Upper lobe of right lung (tissue), 1 donor: ENCODE measurements at places on chromosomes 3 and 15.

- peak; percentile 62 for DNase-seq
Measured at GRCh38 chr15:35624881-35625280, 78.9 kb upstream of the DPH6 start.

GRCh38 chr3:117366574-117366973, 657.0 kb downstream of the TUSC7 start:
- DNase-seq: no peak

DNA sequence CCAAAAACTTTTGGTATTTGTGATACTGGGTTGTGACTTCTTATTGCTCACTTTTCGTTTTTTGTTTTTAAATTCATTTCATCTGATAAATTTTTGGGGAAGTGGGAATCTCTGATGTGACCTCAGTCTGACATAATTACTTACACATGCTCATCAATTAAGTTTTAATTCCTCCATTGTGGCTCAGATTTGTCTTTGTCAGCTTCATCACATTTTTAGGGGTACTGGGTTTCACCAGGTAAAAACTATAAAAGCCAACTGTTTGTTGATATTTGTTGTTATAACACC, 425.3 kb upstream of the TGFBR2 start:
- no peak for DNase-seq

GRCh38 chr3:184144505-184144904, 9.3 kb downstream of the EIF2B5 start:
- DNase-seq: no peak

GRCh38 chr3:41274944-41275668, 75.8 kb downstream of the CTNNB1 start:
- DNase-seq: no peak

- no peak for DNase-seq
Measured at GRCh38 chr3:120496278-120497002, 45.6 kb upstream of the FSTL1 start.

DNA sequence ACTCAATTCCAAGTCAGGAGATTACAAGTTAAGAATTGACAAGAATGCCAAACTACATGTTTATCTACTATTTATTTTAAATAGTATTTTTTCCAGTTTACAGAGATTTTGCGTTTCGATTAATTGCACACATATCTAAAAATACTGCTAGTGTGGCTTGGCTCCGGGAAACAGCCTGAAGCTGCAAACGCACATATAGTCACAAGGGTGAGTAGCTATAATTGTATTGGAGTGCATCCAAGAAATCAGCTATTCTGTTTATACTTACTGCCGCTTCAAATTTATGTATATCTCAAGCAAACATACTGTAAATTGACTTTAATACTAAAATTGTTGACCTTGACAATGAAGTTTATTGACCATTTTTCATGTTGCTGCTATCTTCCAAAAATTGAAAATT, 77.0 kb upstream of the PLSCR5 start:
- no peak for DNase-seq

- no peak for DNase-seq
Measured at GRCh38 chr3:149128821-149129220, 617 bp upstream of the HPS3 start.

- DNase-seq: no peak
Measured at GRCh38 chr15:80662129-80662528, 33.0 kb upstream of the ABHD17C start.

DNA sequence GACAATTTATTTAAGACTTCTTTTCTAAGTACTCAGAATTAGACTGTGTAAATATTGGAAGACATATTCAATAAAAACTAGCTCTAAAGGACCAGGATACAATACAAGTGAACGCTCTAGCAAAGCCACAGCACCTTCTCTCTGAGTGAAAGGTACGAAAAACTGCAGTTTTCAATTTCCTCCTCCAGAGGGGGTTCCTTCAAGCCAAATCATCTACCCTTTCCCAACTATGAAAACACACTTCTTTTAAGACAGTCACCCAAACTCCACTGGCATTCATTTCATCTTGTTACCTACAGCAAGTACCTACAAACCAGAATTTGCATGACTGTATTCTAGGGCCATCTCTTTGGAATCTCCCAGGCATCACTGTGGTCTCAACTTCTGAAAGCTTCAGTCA, 165.8 kb downstream of the ERC2 start:
- no peak for DNase-seq

DNA sequence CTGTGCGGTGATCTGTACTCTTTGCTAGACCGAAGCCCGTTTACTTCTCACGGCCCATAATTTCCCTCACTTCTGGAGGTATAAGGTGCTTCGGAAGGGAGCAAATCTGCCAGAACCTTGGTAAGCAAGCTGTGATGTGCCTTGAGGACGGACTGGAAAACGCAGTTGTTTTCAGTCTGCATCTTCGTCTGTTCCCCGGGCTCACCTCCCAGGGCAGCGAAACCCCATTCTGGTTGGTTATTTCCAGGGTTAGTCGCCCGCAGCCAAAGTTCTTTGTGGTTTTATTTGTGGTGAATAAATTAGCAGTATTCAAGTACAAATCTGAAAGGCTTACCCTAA, 401 bp downstream of the RAMAC start:
- no peak for DNase-seq

GRCh38 chr15:78880242-78880533, 7.5 kb downstream of the MORF4L1 start:
- DNase-seq: no peak

- no peak for DNase-seq
Measured at GRCh38 chr3:11437506-11437905, 165.3 kb downstream of the ATG7 start.

DNA sequence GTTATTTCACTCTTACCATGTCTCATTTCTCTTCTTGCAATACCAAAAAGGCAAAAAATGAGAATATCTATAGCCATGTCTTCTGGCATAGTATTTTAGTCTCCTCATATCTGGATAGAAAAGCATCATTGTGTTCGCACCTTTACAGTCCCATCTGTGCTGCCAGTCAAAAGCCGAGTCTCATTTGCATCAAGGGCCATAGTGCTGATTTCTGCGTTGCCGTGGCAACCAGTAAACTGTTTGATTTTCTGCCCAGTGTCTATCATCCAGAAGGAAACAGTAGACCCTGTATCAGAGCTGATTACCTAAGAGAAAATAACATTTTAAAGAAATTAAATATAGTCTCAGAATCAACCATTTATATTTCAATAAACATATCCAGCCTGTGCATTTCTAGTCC, 86.1 kb upstream of the SERPINI2 start:
- no peak for DNase-seq

GRCh38 chr3:125287248-125287647, 74.7 kb upstream of the SLC12A8 start:
- DNase-seq: no peak

GRCh38 chr3:46642971-46643370, 30.6 kb downstream of the FAM240A start:
- no peak for DNase-seq

DNA sequence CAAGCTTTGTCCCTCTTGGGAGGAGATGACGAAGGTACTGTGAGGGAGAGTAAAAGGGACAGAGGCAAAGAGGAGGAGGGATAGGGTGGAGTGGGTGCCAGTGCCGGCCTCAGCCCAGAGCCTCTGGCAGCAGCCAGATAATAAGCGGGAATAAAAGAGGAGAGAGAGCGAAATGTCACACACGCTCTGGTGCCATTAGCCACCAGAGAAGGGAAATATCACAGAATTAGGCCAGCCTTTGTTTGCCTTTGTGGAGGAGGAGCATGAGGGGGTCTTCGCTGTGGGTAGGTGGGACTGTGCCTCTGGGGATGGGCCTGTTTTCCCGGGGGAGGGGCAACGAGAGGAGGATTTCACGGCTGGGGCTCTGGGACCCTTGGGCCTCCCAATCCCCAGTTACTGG, 67.8 kb downstream of the LINGO1 start:
- no peak for DNase-seq

GRCh38 chr15:89077750-89078149, 10.5 kb upstream of the ABHD2 start:
- no peak for DNase-seq

- no peak for DNase-seq
Measured at GRCh38 chr3:195148549-195148948, 122.4 kb downstream of the XXYLT1 start.

GRCh38 chr3:159208050-159208449, 406.2 kb downstream of the MFSD1 start:
- DNase-seq: no peak

DNA sequence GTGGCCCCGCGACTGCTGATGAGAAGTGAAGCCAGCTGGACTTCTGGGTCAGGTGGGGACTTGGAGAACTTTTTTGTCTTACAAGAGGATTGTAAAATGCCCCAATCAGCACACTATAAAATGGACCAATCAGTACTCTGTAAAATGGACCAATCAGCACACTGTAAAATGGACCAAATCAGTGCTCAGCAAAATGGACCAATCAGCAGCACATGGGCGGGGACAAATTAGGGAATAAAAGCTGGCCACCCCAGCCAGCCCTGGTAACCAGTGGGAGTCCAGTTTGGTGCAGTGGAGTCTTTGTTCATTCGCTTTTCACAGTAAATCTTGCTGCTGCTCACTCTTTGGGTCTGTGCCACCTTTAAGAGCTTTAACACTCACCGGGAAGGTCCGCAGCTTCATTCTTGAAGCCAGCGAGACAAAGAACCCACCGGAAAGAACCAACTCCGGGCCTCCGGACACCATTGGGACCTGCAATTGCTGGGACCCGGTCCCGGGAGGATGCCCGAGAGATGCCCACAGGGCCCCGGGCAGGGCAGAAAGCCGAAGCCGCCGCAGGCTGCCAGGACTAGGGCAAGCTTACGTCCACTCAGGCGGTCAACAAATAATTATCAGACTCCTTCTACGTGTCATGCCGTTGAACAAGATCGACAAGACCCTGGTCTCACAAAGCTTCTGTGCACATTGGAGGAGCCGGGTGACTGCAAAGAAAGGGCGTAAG, 8.3 kb upstream of the NR2E3 start:
- DNase-seq: peak; percentile 1

DNA sequence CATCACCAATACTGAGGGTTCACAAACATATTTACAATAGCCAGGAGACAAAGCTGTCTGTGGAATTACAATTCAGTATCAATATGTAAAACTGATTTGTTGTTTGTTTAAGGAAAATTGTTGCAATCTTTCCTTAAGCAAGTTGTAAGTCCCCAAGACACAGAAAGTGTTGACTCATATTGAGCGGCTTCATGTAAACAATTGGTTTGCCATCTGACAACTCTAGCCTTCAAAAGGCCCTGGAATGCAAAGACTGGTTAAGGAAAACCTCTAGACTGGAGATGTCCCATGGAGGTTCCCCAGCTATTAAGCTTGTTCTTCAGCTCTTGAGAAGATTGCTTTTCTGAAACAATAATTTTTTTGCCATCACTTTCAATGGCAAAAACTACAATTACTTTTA, 283.7 kb upstream of the PROK2 start:
- DNase-seq: no peak

GRCh38 chr3:122502139-122502538, 12.6 kb downstream of the KPNA1 start:
- no peak for DNase-seq

DNA sequence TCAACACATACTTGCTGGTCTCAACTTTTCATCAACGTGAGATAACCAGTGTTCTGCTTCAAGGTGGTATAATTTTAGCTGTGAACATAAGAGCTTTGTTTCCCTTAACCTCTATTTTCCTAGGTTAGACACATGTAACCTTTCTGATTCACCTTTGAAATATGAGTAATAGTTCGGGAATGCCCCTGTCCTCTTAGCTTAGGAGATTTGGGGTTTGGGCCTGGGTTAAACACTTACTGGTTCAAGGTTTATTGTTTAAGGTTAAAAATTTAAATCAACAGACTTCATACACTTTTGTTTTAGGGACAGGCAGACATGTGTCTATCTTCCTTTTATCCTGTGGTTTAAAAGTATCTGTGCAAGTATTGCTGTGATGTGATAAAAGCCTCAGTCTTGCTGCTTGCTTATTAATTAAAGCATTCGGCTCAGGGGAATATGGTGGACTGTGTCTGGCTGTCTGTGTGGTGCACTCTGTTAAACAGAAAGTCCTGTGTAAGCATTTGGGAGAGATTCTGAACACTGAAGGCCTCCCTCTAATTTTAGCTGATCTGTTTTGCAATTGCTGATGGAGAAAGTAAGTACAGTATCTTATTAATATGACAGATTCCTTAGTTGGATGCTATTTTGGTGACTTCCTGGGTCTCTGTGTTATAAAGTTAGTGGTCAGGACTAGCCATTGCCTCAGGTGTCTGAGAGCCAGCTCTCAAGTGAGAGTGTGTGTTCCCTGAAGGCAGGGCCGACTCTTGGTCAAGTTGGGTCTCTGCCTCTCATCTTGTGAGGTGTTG, 81.8 kb downstream of the USP13 start:
- no peak for DNase-seq

DNA sequence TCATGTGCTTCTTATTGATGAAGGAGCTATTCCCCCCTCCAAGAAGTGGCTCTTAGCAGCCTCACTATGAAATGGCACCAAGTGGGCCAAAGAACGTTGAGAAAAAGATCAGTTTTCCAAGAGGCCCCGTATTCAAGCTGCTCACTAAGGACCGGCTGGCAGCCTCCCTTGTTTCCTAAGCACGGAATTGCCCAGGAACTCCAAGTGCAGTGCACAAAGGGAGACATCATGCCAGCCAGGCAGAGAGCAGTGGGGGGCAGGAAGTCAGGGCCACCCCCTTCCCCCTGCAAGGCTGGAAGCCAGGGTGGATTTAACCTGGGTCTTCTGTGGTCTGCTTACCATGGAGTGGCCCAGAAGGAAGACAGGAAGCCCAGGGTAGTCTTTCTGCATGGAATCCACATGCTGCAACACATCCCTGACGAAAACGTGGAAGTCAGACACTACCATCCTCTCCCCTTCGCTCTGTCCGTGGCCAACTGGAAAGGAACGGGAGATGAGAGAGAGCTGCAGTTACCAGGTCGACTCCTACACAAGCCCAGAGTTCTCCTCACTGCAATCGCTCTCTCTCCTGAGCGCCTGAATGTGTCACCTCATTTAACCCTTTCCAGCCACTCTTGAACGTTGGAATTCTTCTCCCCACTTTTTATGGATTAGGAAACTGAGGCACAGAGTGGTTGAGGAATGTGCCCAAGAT, 49.5 kb downstream of the ABTB1 start:
- no peak for DNase-seq

DNA sequence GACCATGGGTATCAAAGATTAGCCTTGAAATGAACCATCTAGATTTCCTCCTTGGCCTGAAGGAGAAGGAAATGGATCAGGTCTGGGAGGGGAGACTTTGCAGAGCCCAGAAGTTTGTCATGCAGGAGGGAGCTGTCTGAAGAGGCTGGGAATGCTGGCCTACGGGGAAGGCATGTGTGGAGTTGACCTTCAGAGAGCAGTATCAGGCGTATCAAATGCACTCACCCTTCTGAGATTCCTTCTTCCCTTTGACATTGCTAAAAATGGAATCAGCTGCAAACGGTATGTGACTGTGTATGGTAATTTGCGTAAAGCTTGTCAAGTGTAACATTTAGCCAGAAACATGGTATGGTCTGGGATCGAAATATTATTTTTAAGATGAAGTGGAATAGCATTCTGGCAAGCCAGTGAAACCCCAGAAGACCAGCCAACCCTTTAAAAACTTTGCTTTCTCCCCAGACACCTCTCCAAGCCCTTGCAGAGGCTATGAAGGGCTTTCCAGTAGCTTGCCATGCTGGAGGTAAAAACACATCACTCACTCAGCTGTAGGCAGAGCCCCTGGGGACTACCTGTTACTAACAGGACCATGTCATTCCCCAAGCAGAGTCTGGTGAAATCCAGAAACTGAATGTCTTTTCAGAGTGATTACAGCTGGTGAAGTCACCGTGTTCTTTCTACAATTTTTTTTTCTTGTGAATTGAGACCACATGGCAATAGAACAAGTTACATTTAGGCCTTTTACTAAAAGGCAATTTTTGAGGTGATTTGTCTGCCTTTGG, 174.7 kb upstream of the SLC24A5 start:
- DNase-seq: no peak

- no peak for DNase-seq
Measured at GRCh38 chr3:40504636-40505430, 1.0 kb upstream of the ZNF620 start.
